Glomerular endothelial cell (primary cell): ENCODE measurements at places on chromosomes 4 and X. TPM values are rescaled to one million over a fixed set of nuclear protein-coding genes. Genes with fewer than 3 reads are reported as not detected.

The ADAMTS3 gene
- total RNA-seq = 3.4 and 4.0 TPM in 2 replicates

The GDI1 gene
- 84.3 and 115 TPM in 2 replicates for total RNA-seq

The FAM241A gene
- total RNA-seq = 14.6 and 15.7 TPM in 2 replicates

The CT45A3 gene
- total RNA-seq = not detected in 2 replicates

The SSX1 gene
- total RNA-seq = not detected in 2 replicates

DNA sequence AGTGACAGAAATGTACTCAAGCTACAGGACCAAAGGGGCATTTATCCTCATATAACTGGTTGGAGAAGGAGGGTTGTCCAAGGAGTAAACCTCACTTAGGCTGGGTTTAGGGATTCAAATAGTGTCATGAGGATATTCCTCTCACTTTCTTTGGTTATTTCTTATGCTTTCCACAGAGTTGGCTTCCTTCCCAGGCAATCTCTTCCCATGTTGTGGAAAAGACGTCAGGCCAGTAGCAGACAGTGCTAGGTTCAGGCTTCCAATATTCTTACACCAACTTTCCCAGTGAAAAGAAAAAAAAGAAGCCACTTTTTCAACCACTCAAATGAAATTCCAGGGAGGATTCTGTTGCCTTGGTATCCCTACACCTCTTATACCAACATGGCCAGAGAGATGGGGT, 653.0 kb downstream of the C4orf33 start:
- DNase-seq = no peak

GRCh38 chrX:12896935-12897334, 9.5 kb upstream of the TLR8 start:
- no peak for DNase-seq

DNA sequence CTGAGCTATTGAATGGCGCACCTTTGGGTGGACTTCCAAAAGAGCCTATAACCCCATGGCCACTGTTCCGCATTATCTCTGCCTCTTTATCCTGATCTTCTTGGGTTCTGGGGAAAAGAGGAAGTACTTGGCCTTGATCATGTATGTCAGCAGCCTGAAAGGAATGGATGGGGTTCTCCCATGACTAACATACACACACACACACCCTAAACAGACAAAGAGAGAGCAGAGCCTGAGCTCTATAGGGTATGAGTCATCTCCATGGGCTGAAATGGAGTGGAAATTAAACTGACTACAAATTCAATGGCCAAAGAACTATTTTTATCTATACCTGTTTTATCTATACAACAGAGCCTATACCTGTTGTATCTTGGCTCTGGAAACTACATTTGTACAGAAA, 141.5 kb upstream of the MTMR8 start:
- DNase-seq = no peak

- no peak for DNase-seq
These were observed 4.3 kb upstream of the PLAC8 start for GRCh38 chr4:83118869-83119268.

GRCh38 chrX:14027036-14027435, 2.7 kb downstream of the GEMIN8 start:
- no peak for DNase-seq

- DNase-seq = no peak
These were observed 43.7 kb downstream of the TSPAN5 start for GRCh38 chr4:98614662-98615061.
